Stimulated activated CD4-positive, alpha-beta T cell treated with anti-CD3 and anti-CD28 coated beads, Interleukin-12 subunit alpha, Interleukin-12 subunit beta, amount 100 ng/mL, for 48 hours (primary cell): ENCODE measurements at places on chromosomes 2 and 18.
A peak's percentile ranks its signal among the peaks of the same experiment; 100 is the strongest.

GRCh38 chr2:68594041-68594440, 49.3 kb upstream of the PROKR1 start:
- DNase-seq: no peak

DNA sequence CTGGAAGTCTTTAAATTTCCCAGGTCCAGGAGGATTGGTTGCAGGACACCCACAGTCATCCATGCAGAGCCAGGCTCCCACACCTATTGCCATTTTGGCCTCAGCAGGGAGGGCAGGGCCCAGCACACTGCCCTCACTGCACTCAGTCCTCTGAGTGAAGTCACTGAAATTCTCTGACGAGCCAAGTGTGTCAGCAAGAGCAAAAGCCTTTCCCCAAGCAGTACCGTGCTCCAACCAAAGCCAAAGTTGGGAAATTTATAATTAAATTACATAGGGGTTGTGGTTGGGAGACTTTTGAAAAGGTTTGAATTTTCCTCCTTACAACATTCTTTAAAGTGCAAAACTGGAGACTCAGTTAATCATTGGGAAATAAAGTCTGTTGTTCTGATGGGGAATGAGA, 98.5 kb upstream of the CD226 start:
- DNase-seq: no peak

- no peak for DNase-seq
Observed at GRCh38 chr2:197306696-197307040, 3.9 kb downstream of the ANKRD44 start.

GRCh38 chr2:189836644-189837043, 52.4 kb downstream of the PMS1 start:
- DNase-seq: no peak

DNA sequence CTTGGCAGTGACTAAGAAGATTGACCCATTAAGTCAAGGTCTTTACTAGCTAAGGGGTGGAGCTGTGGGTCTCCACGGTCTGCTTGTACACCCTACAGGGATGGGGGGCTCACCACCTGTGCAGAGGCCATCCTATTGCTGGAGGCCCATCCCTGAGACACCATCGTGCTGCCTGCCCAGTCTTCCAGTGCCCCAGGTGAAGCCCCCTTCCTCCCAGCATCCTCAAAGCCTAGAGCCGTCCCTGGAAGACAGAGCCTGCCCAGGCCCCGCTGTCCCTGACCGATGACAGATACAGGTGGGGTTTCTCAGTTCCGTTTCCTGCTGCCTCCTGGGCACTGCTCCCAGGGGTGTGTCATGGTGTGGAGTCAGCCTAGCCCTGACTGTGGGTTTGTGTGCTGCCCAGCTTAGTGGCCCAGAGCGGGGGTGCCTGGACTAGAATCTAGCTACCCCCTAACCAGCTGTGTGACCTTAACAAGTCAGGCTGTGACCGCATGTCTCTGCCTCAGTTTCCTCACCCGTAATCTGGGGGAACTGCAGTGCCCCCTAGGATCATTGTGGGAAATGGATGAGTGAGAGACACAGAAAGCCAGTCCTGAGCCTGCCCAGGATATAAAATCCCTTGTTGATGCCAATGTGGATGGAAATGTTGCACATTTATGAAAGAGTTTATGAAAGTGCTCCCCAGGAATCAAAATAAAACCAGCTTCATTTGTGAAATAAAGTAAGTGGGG, 2.0 kb downstream of the OTOS start:
- no peak for DNase-seq

DNA sequence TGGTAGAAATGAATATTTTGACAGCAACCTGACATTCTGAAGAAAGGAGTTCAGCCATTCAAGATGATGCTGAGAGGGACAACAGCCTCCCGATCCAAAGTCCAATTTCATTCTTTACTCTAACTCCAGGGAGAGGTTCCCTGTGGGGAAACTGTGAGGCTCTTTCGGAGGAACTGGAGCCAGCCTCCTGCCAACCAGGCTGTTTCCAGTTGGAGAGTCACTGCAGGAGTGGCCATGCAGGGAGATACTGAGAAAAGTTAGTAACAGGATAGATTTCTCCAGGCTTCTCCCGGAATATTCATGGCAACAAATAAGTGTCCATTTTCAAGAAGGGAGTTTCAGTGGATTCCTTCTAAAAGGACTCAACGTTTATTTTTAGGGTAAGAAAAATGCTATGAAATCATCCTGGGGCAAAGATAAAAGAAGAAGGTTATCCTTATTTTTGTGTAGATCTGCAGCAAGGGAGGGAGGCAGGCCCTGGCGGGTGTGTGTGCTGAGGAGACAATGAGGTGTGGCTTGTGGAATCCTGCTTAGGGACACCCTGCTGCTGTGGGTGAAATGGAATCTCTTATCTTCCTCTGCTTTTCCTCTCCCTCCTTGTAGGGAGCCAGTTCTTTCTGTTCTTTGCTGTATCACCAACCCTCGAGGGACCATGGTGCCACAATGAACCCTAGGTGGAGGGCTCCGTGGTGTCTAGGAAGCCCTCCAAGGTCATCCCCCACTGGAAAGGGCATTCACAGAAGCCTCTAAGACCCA, 18.1 kb downstream of the KLHL14 start:
- DNase-seq: no peak

- no peak for DNase-seq
Observed at GRCh38 chr18:1559563-1559962, 654.9 kb downstream of the ADCYAP1 start.

GRCh38 chr2:119719261-119719627, 40.2 kb downstream of the TMEM177 start:
- DNase-seq: no peak

DNA sequence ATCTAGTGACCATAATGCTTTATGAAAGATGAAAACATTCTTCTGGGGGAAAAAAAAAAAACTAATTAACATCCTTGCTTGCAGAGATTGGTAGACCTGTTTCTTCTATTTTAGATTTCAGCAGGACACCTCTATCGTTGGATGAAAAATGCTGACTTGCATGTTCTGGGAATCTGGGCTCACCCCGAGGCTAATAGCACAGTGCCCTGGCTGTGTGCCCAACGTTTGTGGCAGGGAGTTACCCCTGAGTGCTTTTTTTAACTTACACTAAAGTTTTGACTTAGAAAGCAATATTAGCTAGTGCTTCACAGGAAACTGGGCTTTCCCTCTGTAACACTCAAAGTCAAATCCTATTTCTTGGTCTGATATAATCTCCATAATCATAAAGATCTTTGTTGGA, 233.2 kb downstream of the SLC8A1 start:
- DNase-seq: no peak

GRCh38 chr2:60834270-60834717, 47.1 kb upstream of the REL start:
- DNase-seq: no peak

DNA sequence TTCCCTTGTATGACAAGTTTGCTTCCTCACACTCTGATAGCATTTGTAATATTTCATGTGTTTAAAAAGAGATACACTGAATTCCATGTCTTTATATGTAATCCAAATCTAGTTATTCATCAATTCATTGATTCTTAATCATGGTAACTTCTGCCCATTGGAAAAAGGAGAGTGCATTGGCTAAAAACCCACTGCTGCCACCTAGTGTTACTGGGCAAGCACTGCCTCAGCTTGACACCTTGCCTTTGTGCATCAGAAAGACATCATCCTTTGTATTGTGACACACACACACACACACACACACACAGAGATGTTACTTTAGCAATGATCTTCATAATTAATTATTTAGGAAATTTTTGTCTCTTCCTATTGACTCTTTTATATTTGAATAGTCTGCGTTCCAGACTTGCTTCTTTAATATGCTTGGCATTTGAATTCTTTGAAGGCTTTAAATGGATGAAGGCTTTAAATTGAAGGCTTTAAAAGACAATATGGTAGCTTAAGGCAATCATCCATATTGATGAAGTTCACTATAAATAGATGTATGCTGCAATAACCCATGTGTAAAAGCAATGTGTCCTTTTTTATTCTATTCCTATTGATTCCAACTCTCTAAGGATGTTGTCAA, 414.2 kb upstream of the CHST9 start:
- DNase-seq: no peak

GRCh38 chr18:65343571-65343970, 407.2 kb upstream of the CDH7 start:
- no peak for DNase-seq

- DNase-seq: no peak
Observed at GRCh38 chr2:71608034-71608433, 154.7 kb downstream of the DYSF start.

GRCh38 chr2:40160751-40161218, 291.1 kb downstream of the SLC8A1 start:
- no peak for DNase-seq

GRCh38 chr2:208373460-208374089, 33.0 kb upstream of the PTH2R start:
- DNase-seq: peak; percentile 14

GRCh38 chr2:129175051-129175450, 804.4 kb upstream of the RAB6C start:
- no peak for DNase-seq

DNA sequence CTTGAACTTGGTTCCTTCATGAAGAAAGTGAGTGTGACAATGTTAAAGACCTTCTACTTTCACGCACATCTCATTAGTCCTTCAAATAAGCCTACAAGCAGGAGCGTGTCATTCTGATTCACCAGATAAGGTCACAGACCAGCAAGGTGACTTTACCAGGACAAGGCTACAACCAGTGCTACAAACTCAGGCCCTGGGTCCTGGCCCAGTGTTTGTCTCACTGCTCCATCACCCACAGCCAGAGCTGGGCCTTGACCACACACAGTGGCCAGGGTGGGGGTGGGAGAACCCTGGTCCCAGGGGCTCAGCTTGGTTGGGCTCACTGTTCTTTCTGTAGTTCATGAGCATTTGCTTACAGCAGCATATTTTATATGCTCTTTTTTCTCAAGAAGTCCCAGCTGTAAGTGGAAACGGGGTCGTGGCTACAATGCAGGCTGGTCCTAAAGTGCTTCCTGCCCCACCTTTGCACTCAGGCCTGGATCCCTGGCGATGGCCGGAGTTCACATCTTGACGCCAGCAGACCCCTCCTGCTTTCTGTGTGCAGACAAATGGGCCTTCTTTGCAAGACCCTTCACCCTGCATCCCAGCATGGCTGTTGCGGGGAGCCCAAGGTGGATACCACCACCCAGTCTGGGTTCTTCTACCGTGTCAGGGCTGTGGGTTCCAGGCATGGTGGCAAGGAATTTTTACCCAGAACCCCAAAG, 153.6 kb upstream of the EPAS1 start:
- DNase-seq: no peak

DNA sequence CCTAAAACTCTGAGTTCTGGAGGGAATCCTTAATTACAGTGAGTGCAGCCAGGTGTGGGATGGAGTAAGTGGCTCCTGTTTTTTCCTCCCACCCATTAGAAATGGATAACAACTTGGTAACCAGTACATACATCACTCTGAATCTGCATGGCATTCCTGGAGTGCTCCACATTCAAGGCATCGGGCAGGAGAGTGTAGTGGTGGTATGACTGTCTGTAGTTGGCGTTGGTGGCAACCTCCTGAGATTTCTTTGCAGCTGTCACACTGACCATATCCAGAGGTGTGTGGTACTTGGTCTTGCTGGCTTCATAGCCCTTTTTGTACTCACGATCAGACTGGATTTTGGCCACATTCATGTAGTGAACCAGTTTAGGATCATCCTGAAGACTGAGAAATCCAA, 68.3 kb downstream of the NEB start:
- DNase-seq: no peak

- no peak for DNase-seq
Observed at GRCh38 chr2:52542297-52542696, 1225.3 kb upstream of the CHAC2 start.

- DNase-seq: no peak
Observed at GRCh38 chr2:52473526-52473925, 1294.1 kb upstream of the CHAC2 start.

DNA sequence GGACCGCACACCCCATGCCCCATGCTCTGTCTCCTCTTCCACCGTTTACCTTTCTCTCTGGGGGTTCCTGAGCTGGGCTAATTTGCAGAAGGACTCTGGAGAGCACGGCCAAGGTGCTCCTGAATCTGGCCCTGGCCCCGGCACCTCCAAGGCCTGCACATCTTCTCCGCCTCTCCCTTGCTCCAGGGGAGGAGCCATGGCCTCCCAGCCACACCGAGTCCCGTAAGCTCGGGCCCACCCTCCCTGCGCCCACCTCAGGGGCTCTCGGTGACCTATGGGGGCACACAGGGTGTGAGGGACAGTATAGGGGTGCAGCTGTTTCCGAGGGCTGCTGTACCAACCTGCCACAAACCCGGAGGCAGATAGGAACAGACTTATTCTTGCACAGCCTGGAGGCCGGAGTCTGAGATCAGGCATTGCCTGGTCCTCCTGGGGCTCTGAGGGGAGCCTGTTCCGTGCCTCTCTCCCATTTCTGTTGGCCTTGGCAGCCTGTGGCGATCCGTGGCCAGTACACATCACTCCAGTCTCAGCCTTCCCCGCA, 127.3 kb upstream of the GPC1 start:
- DNase-seq: no peak

DNA sequence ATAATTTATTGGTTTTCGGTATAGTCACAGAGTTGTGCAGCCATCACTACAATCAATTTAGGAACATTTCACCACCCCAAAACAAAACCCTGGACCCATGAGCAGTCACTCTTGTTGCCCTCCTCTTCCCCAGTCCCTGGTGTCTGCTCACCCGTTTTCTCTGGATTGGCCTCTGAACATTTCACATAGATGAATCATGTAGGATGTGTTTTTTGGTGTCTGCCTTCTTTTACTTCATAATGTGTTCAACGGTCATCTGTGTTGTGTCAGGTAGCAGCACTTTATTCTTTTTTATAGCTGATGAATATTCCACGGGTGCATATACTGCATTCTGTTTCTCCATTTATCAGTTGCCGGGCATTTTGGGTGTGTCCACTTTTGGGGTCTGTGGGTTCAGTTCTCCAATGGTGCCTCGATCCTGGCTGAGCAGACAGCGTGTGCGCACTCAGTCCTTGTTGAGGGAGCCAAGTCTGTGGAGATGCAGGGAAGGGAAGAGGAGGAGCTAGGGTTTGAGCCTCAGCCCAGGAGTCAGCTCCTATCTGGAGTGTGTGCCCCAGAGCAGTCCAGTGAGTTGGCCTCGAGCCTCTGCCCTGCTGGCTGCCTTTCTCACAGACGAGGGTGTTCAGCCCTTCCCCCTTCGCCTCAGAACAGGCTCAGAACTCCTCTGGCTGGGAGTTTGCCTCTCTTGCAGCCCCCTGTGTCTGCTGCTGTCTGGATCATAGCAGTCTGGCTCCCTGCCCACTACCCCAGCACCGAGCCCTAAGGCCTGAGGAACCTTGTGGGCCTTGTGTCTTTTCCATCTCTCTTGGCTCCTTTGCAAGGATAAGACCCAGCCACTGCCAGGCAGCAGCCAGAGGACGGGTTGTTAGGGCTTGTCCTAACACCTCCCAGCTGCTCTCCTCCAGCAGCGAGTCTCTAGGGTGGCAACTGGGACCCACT, 18.0 kb downstream of the C2orf74 start:
- no peak for DNase-seq

DNA sequence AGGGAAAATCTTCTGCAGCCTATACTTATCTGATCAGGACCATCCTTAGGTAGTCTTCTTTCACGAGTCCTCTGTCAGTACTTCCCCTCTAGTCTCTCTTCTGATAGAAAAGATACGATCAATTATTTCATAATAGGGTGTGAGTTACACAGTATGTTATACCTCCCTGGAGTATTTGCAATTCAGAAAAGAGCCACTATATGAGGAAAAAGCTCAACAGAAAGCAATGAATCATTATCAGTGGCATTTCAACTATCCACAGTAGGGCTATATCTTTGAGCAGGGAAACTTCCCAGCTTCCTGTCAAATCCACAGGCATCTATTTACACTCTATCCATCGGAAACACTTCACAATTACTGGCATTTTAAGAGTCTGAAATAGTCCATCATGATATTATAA, 105.3 kb upstream of the ACVR2A start:
- no peak for DNase-seq

- no peak for DNase-seq
Observed at GRCh38 chr2:111633643-111634042, 250.3 kb downstream of the ANAPC1 start.

- no peak for DNase-seq
Observed at GRCh38 chr2:191183516-191183915, 32.7 kb upstream of the STAT4 start.
